ENCODE measurements at places on chromosomes 1 and 21.

DNA sequence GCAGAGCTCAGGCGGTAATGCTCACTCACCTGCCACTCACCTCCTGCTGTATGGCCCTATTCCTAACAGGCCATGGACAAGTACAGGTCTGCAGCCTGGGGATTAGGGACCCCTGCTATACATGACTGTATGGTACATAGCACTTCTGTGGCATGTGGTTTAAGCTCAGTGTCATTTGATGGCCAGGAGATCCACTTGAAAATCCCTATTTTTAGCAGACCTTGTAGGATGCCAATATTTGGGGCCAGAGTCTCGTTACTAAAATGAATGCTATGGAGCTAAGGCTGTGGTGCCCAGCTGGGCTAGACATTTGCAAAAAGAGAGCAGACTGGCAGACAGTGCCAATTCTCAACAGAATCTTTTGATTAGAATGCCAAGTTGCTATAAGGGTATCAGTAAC lies 1.7 kb upstream of the ANGPTL7 start:
- no peak for DNase-seq

DNA sequence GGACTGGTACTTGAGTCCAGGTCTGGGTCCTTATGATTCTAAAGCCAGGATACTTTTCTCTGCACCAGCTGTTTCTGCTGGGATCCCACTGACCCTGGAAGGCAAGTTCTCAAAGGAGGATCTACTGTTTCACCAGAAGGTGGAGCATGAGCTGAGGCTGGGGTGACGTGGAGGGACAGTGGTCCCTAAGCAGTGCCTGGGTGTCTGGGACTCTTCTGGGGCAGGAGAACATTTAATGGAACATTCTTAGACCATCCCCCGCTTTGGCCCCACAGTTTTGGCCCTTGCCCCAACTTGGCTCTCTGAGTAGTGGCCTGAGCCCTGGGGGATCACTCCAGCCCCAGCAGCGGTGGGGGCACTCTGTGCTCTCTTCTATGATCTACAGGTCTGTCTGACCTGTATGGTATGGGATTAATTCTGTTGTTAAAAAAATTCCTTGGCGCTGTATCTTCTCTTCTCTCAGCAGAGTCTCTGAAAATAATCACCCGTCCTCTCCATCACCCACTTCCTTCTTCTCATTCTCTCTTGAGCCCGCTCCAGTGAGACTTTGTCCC lies 60.3 kb upstream of the CSF3R start:
- no peak for DNase-seq

GRCh38 chr21:21907271-21907670 lies 909.1 kb downstream of the NCAM2 start:
- peak; percentile 79 for DNase-seq

GRCh38 chr1:85445906-85446305 lies 19.1 kb downstream of the DDAH1 start:
- peak; percentile 48 for DNase-seq

- DNase-seq = peak; percentile 78
Measured at GRCh38 chr1:210328746-210329503, at the start of gene HHAT. Gene HHAT (plus strand): TSS chr1:210328902. CDS start chr1:210348976, 20,074 bp downstream.

DNA sequence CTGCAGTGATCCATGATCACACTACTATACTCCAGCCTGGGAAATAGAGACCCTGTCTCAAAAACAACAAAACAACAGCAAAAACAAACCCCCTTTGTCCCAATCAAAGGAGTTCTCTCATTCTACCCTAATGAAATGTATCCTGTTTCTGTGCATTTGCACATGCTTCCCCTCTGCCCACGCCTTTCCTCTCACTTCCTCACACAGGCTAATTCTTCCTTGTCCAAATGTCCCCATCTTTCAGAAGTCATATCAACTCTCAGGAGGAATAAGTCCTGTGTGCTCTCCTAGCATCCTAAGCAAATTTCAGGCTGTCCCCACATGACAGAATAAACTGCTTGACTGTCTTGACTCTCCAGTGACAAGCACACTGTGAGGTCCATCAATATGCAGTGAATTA lies 8.1 kb upstream of the ATP1B1 start:
- no peak for DNase-seq
